AML-193 (cell line): ENCODE measurements at places on chromosomes 5 and 9.

GRCh38 chr5:159071382-159071781 lies 28.3 kb downstream of the EBF1 start:
- DNase-seq = no peak

- no peak for DNase-seq
Observed at GRCh38 chr5:140116716-140117115, 2.8 kb downstream of the PURA start.

DNA sequence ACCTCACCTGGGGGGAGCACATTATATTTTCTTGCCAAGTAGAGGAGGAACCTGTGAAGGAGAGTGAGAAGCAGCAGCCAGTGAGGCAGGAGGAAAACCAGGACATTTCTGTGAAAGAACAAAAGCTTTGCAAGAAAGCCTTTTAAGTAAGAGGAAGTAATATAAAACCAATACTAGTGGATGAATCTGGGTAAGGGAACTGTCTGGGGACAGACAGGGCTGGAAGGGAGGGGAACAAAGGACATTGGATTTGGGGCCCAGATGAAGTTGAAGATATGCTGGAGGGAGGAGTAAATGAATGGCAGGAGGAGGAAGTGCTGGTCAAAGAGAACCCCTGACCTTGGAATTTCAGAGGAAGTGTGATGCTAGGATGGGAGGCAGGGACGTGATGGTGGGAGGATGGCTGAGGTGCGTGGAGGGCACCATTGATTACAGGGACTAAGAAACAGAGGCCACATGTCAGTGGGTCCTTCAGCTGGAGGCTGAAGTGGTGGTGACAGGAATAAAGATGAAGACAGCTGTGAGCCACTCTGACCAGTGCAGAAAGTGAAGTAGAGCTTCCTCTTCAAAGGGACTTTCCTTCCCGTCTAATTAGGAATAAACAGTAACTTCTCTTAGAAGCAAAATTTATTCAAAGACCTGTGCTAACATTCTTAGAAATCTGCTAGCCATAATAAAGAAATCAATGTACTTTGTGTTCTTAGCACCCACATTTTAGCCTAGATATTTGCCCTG lies 43.5 kb upstream of the FABP6 start:
- no peak for DNase-seq

DNA sequence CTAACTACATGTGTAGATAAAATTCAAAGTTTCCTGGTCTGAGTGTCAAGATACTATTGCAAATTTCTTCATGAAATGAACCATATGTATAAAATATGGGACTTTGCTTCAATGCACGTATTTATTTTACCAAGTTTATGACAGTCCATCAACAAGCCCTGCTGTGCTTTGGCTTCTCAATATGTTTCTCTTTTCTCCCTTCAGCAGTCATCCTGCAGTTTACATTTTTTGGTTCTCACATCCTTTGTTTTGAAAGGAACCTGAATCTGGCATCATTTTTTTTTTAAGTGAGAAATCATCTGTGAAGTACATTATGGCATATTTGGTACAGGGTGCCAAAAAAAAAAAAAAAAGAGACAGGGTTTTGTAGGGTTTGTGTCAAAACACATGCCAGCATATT lies 65.1 kb downstream of the YIPF5 start:
- DNase-seq = no peak

DNA sequence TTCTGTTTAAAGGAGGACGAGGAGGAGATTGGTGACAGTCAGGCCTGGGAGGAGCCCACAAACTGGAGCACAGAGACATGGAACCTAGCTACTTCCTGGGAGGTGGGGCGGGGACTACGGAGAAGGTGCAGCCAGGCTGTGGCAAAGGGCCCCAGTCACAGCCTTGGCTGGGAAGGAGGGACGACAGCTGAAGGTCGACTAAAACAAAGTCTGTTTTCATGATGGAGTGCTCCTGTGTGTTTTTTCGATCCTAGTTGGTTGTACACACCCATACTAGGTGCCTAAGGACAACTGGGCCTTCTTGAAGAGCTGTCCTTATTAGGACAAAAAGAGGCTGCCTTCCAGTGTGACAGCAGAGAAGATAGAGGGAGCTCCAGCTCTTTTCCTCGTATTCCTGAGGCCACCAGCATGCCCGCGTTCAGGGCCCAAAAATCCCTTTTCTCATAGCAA lies 2.9 kb downstream of the CCDC107 start:
- DNase-seq = no peak

GRCh38 chr9:98453589-98454311 lies 198.3 kb upstream of the TBC1D2 start:
- no peak for DNase-seq

DNA sequence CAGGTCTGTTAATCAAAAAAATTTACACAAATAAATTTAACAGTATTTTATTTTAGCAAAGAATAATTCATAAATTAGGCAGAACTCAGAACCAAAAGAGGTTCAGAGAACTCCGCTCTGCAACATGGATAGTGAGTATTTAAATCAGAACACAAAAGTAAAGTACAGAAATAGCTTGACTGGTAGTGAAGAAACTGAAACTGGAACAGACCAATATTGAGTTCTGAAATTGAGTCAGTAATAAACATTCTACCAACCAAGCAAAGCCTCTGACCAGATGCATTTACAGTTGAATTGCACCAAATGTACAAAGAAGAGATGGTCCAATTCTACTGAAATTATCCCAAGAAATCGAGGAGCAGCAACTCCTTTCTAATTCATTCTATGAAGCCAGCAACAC lies 1542.8 kb downstream of the EFNA5 start:
- no peak for DNase-seq

- DNase-seq = no peak
Observed at GRCh38 chr9:2924380-2924768, 80.5 kb upstream of the PUM3 start.

GRCh38 chr9:16202221-16202620 lies 649.4 kb downstream of the CCDC171 start:
- no peak for DNase-seq

- no peak for DNase-seq
Observed at GRCh38 chr5:172170251-172170701, 17.7 kb downstream of the STK10 start.

- DNase-seq = no peak
Observed at GRCh38 chr5:77606279-77606678, 32.2 kb downstream of the OTP start.

- DNase-seq = no peak
Observed at GRCh38 chr5:161246749-161247148, 299.8 kb downstream of the GABRB2 start.

GRCh38 chr5:93571114-93571949 lies 9.7 kb downstream of the NR2F1-AS1 start:
- no peak for DNase-seq

DNA sequence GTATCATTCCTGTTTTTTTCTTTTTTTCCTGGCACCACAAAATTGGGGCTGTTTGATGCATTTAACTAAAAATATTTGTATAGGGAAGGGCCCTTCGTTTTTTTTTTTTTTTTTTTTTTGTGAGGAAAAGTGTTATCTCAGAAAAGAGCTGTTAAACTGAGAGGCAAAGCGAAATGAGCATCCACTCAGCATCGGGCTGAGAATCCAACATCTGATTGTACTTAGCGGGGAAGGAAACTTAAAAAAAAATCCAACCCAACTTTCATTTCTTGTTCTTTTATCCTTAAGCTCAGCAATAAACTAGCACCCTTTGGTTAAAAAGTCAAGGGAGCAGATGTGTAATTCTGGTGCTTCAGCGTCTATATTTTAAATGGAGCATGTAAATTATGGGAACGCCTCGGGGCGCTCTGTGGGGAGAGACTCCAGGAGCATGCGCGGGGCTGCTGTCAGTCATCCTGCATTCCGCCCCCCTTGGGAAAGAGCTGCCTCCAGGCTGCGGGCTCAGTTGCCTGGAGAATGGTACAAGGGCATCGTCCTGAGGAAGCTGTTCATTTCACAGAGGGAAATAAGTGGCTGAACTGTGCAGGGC lies 33.3 kb downstream of the DMRT2 start:
- DNase-seq = no peak

- no peak for DNase-seq
Observed at GRCh38 chr5:96721351-96721977, 59.3 kb downstream of the CAST start.

DNA sequence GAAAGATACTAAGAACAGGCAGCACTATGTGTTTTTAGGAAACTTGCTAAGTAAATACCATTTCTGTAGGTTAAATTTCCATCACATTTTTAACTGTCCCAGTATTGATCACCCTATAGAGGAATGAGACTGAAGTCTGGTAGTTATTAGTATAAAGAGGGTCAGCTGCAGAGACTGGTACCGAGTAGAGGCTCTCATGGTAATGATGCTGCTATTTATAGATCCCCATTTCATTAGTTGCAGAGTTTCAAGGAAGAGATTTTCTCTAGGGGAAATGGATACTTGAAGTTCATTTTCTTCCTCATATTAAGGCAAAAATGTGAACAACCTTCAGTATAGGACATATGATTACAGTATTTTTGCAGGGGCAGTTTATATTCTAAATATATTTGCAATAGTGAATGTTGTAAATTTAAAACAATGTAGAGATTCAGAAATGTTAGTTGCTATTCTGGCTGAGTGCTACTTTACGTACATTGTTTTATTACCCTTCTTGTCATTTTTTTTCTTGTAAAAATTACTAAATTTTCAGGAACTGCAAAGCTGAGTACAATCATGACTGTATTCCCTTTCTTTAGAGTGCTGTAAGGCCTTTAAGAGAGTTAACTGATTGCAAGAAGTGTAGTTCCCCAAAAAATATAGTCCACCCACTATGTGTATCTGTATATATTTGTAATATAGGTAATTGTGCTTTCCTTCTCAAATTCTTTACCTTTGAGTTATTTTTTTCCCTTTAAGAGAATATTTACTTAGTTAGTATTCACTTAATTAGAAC lies 14.7 kb downstream of the PBX3 start:
- DNase-seq = no peak

- DNase-seq = no peak
Observed at GRCh38 chr9:32603914-32604852, 31.2 kb upstream of the NDUFB6 start.

- DNase-seq = no peak
Observed at GRCh38 chr9:98009936-98010335, 26.8 kb downstream of the ANP32B start.

- DNase-seq = no peak
Observed at GRCh38 chr5:73945505-73945904, 319.5 kb downstream of the ARHGEF28 start.

DNA sequence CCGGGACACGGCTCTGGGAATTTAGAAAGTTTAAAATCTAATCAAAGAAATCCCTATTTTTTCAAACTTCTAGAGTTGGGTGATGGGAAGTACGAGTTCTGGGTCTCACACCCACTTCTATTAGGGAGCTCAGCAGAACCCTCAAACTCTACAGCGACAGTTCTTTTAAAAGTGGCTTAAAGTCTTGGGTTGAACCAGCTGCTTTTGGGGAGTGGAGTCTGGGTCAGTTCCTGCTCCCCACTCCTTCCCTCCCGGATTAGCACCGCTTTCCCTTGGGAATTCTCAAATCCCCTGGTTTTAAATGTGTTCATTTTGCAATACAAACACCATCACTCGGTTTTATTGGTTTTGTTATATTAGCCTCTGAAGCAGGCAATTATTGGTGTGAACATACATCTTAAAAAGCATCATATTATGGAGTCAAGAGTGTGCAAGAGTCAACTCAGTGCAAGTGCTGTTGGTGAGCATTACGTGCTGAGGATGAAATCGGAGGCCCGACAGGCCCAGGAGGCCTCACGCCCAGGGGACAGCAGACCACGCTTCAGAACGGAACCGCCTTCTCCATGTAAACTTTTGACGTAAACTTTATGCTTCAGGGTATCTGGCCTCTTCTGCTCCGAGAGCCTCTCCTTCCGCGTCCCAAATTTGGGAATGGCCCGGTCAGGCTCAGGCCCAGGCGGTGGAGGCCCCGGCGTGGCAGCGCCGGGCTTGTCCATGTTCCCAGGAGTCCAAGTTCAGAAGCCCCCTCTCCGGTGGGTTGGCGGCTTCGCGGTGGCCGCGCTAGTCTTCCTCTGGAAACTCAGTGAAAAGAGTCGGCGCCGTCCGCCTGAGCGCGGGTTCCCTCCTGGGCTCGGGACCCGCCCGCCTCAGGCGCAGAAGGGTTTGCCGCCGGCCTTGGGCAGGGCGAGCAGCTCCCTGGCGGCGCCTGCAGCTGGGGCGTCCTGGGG lies 5.3 kb downstream of the IRX4 start:
- DNase-seq = no peak

DNA sequence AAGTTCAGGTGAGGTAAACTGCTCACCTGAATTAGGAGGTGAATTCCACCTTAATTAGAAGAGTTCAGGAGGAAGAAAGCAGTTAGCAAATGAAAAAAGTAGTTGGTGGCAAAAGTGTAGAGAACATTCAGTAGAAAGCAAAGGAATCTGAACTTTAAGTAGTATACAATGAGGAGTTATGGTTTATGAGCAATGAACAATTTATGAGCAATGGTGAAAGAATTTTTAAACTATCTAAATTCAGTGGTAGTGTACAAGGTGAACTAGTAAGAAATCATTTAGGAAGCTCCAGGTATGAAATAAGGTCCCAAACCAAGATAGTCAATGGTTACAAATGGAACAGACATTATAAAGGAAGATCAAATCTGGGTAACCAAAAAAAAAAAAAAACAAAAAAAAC lies 3.1 kb downstream of the CETN3 start:
- DNase-seq = no peak

DNA sequence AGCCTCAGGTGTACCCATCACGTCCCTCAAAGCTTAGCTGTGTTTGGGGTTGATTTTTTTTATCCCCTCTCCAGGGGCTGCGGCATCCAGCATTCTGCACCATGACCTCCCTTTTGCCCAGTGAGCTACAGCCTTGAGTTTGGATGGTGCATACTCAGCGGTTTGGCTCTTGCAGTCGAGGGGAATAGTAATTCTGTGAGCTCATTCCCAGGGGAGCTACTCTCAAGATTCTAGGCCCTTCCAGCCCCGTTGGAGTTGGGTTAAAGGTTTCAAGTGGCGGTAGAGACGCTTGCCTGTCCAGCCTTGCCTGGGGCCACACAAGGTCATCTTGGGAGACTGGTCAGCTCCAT lies 102.2 kb upstream of the SPRY4 start:
- no peak for DNase-seq

DNA sequence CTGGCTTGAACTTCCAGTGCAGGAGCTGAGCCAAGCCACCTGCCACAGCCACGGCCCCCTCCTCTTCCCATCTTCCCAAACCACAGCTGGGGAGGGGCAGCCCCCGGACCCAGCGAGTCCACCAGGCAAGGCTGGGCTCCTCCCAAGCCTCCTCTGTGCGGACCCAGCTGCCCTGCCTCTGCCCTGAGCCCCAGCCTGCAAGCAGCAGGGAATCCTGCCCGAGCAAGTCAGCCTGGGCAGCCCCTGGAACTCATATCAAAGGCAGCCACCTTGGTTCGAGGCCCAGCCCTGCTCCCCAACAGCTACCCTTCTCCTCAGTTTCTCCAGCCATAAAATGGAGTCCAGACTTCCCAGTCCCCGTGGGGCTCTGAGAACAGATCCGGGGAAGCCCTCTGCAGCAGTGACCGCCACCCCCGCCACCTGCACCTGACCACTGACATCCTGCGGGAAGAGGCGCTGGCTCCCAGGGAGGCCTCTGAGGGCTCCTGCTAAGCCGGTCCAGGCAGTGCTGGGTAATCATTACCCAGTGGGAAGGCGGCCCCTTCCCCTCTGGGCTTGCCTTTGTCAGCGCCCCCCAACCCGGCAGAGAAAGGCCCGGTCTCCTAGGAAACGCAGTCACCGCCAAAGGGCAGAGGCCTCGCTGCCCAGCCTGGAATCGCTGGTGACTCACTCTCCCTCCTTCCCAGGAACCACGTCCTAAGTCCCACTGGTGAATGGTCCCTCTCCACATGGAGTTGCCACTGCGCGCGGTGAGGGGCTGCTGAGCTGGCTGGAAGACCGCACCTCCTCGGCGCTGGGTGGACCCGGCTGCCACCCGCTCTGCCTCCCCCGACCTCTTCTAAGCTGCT lies 1.5 kb downstream of the VAV2 start:
- no peak for DNase-seq
